GM04503 (cell line): ENCODE measurements at places on chromosomes 13 and 19.

- DNase-seq, result no peak
Observed at GRCh38 chr19:32624410-32624809, 43.4 kb downstream of the PDCD5 start.

DNA sequence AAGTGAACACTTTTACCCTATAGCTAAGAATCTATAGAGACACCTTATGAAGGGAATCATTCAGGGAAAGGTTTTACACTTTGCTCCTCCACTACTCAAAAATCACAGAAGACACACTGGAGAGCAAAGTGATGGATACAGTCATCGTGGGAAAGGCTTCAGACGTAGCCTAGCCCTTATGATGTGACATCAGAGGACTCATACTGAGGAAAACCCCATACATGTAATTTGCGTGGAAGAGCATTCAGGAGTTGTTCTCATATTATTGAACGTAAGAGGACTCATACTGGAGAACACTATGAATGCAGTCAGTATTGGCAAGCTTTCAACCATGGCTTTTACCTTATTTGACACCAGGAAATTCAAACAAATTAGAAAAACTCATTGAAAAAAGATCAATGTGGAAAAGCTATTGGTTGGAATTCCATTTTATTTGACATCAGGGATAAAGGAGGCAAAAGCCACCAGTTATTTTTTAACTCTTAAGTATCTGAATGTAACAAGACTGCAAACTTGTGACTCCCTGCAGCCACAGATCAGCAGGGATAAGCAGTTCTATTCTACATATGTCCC lies 16.1 kb upstream of the ZNF274 start:
- no peak for DNase-seq

DNA sequence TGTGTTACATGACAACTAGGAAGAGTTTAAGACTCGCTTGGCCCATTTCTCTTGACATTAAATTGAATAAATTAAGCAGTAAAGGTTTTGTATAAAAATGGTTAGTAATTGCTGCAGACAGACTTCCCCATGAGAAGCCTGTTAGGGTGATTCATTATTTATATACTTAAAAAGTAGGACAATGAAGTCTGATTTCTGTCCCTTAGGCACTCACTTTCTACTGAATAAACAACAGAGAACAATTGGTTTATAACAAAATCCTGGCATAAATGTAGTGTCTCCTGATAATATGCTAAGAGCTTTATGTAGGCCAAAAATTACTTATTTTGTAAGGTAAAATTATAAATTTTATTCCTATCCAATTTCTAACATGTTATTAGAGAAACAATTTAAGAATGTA lies 2138.5 kb upstream of the PCDH20 start:
- no peak for DNase-seq

- no peak for DNase-seq
Observed at GRCh38 chr19:47243364-47243775, 12.4 kb upstream of the BBC3 start.

DNA sequence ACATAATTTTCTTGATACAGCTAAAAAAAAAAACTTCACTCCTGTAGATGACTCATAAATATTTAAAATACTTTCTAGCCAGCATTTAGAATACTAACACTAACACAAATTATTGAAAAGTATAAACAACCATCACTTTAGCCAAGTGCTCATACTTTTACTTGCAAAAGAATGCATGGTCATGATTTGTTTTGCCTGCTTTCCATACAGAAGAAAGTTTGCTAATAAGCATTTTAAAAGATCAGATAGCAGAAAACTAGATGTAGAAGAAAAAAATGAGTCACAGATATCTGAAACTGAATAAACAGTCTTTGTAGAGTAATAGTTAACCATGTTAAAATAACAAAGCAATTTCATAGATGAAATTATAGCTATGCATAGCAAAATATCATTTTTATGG lies 2280.4 kb upstream of the PCDH20 start:
- DNase-seq, result no peak

DNA sequence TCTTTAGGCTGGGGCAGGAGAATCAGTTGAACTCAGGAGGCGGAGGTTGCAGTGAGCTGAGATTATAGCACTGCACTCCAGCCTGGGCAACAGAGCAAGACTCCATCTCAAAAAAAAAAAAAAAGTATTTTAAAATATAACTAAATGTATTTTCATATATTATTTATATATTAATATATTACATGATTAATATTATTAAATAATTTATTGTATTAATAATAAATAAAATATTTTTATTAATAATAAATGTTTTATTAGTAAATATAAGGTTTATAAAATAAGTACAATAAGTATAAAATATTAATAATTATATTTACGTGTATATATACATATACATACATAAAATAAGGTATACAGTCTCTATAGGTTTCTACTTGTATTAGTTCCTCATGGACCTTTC lies 56.8 kb downstream of the SKA3 start:
- DNase-seq, result no peak

DNA sequence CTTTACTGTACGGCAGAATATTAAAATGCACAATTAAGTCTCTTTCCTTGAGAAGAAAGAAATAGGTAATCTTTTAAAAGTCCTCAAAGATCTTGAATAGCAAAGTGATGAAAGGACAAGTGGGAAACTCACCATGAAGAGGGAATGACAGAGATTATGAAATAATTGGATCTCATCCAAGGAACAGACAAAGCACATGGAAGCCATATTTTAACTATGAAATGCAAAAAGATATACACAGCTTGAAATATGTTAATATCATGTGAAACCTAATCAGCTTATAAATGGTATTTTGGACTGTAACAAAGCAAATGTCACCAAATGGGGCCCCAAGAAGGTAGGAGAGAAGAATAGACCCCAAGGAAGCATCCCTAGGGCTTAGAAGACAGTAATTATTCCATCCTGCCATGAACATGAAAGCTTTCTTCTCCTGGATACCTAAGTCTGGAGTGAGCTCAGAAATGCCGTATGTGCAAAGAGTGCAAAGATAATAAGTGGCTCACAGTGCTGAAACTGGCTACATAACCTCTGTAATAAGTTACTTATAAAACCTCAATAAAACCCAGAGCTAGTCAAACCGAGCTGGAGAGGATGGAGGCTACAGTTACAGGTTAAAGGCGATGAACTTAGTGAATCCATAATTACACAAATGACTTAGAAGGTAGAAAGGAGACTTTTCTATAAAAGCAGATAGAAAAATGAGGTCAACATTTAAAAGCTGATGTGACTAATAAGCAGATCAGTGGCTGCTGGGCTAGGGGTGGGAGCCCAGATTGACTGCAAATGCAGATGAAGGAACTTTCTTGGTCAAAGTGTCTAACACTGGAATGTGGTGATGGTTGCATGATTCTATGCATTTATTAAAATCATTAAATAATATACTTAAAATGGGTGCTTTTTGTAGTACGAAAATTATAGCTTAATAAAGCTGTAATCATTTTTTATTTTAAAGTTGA lies 34.4 kb downstream of the DCLK1 start:
- DNase-seq, result no peak

DNA sequence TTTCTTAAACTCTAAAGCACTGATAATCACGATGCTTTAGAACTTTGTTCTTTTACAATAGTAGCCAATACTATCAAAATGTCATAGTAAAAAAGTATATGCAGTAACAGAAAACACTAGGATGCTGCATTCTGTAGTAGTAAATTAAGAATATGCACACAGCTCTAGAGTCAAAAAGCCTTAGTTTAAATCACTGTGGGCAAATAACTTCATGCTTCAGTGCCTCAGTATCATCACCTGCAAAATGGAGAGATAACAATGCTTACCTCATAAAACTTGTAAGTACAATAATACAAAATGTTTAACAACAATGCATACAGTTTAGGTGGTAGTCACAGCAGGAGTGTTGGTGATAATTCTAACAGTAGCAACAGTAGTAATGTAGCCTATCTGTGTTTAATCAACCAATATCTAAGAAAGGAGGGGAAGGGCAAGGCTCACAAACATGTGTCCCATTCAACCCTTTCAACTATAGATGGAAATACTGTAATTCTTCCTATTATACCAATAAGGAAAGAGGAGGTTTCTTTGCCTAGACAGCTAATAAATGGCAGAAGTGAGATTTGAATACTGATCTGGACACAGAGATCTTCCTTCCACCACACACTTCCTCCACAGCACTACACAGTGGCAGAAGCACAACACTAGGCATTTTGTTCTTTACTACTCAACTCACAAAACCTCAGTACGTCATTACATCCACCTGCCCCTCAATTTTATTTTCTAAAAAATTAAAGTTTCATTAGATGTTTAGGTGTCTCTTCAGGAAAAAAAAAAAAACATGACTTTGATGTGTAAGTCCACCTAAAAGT lies 4.6 kb downstream of the RBM26 start:
- no peak for DNase-seq

- no peak for DNase-seq
Observed at GRCh38 chr13:27641711-27642502, 20.2 kb downstream of the POLR1D start.

- DNase-seq, result no peak
Observed at GRCh38 chr19:45223879-45224278, 21.3 kb downstream of the EXOC3L2 start.

GRCh38 chr13:46071590-46072249 lies 19.2 kb upstream of the ZC3H13 start:
- DNase-seq, result no peak

DNA sequence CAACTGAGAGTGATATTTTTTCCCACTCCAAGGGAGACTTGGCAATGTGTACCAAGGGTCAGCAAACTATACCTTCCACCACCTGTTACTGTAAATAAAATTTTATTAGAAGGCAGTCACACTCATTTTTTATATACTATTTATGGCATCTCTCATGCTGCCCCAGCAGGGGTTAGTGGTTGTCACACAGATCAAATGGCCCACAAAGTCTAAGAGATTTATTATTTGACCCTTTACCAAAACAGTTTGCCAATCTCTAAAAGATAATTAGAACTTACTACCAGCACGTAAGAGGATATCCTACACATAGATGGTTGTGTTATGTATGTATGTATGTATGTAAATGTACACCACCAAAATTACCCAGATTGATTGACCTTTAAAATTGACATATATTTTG lies 185.1 kb downstream of the PRR20E start:
- no peak for DNase-seq

GRCh38 chr13:49499889-49500660 lies 4.3 kb downstream of the PHF11 start:
- peak; percentile 58 for DNase-seq

DNA sequence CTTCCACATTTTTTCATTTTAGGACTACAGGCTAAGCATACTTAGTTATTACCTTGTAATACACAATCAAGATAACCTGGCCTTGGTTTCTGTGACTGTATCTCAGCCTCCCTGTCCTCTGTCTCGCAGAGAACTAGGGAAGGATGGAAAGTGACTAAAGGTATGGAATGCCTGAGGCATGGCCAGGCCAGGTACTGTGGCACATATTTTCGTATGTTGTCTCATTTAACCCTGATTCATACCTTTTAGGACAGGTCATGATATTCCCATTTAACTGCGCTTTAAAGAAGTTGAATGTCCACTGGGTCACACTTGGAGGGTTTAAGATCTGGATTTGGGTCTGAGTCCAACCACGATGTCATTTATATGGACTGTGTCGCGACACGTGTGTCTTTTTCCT lies 322.6 kb downstream of the SHISA2 start:
- DNase-seq, result no peak

- no peak for DNase-seq
Observed at GRCh38 chr13:59061621-59062020, 1102.1 kb downstream of the DIAPH3 start.

DNA sequence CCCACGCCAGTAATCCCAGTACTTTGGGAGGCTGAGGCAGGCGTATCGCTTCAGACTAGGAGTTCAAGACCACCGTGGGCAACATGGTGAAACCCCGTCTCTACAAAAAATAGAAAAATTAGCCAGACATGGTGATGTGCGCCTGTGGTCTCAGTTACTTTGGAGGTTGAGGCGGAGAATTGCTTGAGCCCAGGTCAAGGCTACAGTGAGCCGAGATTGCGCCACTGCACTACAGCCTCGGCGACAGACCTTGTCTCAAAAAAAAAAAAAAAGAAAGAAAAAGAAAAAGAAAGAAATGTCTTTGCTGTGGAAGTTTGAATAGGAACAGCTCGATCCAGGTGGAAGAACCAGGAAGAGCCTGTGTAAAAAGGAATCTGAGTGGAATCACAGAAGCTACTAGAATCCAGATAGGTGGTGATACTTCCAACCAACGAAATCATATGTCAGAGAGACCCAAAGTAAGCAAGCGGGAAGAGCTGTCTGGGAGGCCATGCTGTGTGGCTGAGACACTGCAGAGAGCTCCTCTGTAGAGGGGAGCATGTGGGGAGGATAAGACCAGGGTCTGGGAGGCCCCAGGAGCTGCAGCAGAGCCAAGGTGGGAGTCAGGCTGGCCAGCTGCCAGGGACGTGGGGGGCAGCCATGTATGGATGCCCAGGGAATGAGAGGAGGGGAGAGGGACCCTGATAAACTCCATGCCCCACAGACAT lies 21.1 kb downstream of the LATS2 start:
- no peak for DNase-seq

- no peak for DNase-seq
Observed at GRCh38 chr13:91058066-91058465, 289.4 kb upstream of the MIR17HG start.

GRCh38 chr13:97125810-97126738 lies 96.1 kb upstream of the MBNL2 start:
- DNase-seq, result no peak

- DNase-seq, result no peak
Observed at GRCh38 chr13:107516517-107516916, 698.8 kb downstream of the LIG4 start.

GRCh38 chr13:20637811-20638210 lies 65.7 kb upstream of the IL17D start:
- DNase-seq, result no peak

DNA sequence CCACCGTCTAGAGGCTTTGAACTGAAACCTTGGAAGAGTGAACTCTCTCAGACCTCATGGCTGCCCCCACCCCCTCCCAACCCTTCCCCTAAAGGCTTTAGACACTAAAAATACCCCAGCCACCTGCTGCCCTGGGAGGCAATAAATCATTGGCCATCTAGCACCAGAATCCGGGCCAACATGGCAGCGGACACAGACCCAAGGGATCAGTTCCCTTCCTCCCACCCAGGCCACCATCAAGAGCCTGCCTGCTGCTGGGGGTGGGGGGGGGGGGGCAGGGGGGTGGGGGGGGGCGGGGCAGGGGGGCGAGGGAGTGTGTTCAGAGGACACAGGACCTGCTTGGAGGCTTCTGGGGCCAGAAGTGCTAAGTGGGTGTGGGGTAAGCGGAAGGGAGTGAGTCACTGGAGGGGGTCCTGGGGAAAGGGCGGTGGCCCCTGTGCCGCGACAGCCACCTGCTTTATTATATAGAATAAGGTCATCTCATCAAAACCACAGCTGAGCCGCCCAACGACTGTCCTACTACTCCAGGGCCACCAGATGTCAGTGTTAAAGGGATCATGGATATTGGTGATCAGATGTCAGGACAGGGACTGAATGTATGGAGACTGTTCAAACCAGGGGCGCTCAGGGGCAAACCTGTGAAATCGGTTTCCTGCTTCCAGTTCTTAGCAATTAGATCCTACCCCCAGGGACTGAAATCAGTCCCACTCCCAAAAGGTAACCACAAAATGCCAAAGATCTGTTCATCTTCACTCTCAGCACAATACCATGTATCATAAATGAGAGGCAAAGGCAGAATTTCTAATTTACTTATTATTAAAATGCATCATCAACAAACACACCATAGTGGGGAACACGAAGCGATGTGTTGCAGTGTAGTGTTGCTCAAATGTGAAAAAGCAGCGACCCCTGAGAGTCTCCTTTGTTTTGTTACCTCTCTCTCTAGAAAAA lies 24.3 kb downstream of the ARL11 start:
- no peak for DNase-seq

GRCh38 chr13:105971312-105971711 lies 564.1 kb downstream of the EFNB2 start:
- no peak for DNase-seq
